Right cardiac atrium (tissue), 5 donors: ENCODE measurements at places on chromosomes 2 and 18. TPM values are rescaled to one million over a fixed set of nuclear protein-coding genes. Genes with fewer than 3 reads are reported as not detected.

- no peak for DNase-seq
Measured at GRCh38 chr2:176967911-176968450, 244.6 kb upstream of the HNRNPA3 start.

- DNase-seq: no peak
Measured at GRCh38 chr18:32661486-32662299, 111.1 kb downstream of the KLHL14 start.

TMX3 gene
- 27.1 TPM for total RNA-seq

DNA sequence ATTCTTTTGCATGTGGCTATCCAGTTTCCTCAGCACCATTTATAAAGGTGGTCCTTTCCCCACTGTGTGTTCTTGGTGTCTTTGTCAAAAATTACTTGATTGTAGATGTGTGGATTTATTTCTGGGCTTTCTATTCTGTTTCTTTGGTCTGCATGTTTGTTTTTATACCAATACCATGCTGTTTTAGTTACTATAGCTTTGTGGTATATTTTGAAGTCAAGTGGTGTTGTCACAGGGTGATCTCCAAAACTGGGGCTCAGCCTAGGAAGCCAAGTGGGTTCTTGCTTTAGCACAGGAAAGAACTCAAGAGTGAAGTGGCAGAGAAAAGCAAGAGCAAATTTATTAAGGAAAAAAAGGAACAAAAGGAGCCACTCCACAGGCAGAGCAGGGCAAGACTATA lies 6.0 kb upstream of the SNTG2 start:
- DNase-seq: no peak
